ENCODE measurements at places on chromosomes 1 and 21.

DNA sequence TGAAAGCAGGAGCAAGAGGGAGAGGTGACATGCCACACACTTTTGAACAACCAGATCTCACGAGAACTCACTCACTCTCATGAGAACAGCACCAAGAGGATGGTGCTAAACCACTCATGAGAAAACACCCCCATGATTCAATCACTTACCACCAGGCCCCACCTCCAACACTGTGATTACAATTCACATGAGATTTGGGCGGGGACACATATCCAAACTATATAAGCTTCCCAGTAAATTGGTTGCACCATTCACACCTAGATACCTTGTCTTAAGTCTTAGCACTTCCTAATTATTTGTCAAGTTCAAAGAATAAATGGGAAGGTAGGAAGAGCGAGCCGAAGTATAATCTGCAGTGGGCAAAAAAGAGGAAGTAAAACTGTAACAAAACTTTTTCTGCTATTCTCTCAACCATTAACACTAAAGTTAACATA, 34.3 kb downstream of the AMY1C start:
- no peak for DNase-seq

DNA sequence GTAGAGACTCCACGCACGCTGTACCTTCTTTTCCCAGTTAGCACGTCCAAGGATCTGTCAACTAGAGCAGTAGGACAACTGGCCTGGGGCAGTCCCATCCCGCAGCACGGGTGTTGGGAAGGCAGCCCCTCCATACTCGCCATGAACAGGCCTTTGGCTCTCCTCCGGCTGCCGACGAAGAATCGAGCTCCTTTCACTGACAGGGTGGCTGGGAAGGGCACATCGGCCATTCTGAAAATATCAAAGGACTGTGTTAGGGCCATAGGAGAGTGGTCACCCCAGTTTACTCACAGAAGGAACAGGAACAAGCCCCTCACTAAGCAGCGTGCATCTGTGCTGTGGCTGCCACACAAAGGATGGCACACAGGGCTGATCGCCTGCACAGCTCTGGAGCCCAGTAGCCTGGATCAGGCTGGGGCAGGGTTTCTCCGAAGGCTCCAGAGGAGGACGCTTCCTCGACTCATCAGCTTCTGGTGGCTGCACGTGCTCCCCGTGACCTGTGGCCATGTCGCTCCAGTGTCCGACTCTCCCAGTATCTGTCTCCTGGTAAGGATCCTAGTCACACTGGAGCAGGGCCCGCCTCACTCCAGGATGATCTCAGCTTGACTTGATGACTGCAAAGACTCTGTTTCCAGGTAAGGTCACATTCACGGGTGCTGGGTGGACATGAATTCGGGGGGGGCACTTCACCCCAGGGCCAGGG, 8.9 kb downstream of the KRTAP10-1 start:
- DNase-seq, result no peak

DNA sequence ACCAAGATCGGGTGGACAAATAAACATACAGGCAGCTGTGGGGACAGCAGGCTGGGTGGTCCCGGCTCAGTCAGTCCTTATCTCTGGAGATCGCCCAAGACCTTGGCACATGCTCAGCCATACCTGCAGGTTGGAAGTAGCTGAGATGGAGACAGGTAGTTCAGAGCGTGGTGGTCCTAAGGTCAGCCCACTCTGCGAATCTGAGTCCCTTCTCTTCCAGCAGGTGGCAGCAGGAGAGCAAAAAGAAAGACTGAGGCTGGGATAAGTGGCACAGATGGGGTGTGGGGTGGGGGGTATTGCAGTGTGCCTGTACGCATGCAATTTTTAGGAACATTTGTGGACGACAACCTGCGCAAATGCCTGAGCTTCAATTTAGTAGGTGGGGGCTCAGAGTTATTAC, 104.9 kb downstream of the TENT5C start:
- DNase-seq, result no peak

GRCh38 chr1:203081465-203082230, 4.2 kb downstream of the MYOG start:
- no peak for DNase-seq

GRCh38 chr21:42527489-42528158, 14.0 kb downstream of the SLC37A1 start:
- no peak for DNase-seq

DNA sequence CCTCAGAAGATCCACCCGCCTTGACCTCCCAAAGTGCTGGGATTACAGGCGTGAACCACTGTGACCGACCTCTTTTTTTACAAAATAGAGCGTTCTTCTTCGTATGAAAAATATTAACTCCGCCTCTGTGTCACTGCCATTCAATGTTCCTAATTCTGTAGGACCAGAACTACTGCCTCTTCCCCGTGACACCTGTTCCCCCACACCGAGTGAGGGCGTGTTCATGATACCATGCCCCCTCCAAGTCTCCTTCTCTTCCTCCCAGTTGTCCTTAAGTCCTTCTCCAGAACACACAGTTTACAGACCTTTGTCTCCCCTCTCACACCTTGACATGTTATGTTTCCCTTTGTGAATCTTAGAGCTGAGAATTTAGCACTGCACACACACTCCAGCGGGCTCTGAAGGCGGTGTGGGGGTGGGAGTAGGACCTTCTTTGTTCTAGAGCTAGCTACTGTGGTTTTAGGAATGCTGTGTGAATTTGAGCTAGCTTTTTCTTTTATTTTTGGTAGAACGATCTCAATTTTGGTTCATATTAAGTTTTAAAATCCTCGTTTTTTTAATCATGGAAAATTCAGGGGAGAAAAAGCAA, 82.4 kb upstream of the LPGAT1 start:
- no peak for DNase-seq

DNA sequence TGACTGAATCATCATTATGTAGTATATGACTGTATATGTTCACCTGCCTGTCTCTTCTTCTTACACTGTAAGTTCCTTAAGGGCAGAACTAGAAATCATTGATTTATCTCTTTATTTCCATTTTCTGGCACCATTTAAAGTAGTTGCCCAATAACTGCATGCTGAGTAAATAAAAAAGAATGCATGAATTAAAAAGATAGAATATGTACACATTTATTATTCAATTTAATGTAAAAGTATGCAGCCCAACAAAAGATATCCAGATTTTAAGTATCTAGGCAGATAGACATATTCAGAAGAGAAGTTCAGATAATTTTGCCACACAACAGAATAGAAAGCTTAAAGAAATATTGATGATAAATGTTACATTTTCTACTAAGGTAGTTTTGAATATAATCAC, 1244.6 kb upstream of the ADGRL4 start:
- DNase-seq, result no peak

DNA sequence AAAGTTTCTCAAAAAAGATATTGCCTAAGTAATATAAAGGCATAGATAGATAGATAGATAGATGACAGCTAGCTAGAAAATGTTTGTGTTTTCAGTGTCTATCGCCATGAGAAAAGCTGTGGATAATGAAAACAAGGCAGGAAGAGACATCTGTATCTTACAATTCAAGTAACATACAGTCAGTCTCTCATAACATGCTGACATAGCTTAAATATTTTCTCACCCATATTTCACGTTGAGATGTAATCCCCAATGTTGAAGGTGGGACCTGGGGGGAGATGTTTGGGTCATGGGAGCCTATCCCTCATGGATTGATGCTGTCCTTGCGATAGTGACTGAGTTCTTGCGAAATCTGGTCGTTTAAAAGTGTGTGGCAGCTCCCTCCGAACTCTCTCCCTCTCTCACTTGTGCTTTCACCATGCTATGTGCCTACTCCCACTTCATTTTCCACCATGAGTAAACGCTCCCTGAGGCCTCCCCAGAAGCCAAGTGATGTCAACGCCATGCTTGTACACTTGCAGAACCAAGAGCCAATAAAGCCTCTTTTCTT, 856.8 kb upstream of the ADAMTS5 start:
- no peak for DNase-seq

GRCh38 chr1:232890340-232890943, 60.0 kb upstream of the NTPCR start:
- DNase-seq, result no peak

DNA sequence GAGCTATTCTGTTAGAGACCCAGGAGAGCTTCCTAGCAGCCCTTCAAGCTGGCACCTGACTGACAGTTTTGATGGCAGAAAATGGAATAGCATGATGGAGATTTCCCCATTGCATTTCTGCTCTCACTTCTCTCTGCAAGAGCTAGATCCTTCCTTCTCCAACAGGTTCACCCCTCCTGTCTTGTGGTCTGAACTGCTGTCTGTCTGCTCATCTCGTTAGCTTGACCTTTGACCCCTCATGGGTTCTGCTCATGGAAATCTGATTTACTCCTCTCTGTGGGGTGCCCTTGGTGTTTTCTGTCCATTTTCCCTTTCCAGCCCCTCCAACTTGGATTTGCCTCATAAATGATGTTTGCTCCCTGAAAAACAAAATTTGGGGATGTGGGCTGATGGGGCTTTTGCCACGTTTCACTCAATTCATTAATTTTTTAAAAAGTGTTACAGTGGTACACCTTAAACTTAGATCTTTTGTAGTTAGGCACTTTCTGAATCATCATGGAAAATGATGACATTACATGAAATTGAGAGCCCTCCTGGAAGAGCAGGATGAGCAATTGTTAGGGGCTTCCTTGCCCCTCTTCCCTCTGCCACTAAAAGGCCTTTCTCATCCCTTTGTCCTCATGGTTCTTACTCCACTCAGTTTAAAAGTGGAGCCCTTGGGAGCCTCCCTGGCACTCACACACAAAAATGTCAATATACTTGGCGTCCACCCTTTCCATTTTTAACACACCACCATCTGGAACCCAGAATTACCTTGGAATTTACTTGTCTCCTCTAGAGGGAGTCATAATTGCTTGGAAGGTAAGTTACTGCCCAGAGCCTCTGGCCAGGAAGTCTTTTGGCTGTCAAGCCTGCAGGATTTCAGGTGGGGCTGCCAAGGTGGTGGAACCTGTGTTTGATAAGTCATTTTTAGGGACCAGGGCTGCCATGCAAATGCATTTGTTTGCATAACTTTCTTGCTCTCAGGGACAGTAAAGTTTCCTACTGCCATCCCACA, 31.9 kb upstream of the IL19 start:
- DNase-seq, result no peak

DNA sequence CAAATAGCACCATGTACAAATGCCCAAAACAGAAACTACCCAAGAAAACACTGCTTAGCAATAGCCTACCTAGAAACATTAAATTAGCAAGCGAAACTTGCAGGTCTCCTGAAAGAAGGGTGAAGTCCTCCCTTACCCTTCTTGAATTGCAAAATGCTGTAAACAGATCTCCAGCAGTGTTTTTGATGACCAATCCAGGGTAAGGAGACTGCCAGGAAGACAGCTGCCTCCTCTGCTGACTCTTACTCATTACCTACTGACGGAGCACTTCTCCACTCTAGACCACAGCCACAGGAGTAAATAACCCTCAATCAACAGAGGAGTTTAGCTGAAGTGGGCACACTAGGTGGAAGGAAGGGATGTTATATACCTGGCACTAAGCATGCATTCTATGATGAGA, 32.2 kb upstream of the GADD45A start:
- no peak for DNase-seq

- DNase-seq, result no peak
Observed at GRCh38 chr1:108639899-108640560, 20.9 kb downstream of the HENMT1 start.

- no peak for DNase-seq
Observed at GRCh38 chr1:215479567-215479966, 87.5 kb upstream of the KCTD3 start.

DNA sequence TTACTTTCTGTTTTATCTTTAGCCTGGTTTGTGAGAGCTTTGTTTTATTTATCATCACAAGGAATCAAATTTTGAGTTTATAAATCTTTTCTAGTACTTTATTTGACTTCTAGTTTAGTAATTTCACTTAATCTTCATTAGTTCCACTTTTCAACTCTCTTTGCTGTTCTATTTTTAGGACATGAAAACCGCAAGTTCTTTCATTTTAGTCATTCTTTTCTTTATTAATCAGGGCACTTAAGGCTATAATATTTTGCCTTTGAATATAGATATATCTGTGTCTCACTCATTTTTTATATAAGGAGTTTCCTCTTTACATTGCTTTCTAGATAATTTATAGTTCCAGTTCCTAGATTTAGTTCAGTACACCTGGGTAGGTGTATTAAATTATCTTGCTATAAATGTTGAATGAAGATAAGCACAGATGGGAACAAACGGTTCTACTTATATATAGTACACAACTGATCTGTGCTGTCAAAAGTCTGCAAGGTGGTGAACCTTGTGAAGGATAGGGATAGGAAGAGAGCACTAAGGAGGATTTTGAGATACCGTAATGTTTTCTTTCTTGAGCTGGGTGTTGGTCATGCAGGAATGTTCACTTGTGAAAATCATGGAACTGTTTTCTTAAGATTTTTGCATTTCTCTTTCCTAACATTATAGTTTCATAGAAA, 402.3 kb downstream of the RYR2 start:
- no peak for DNase-seq

DNA sequence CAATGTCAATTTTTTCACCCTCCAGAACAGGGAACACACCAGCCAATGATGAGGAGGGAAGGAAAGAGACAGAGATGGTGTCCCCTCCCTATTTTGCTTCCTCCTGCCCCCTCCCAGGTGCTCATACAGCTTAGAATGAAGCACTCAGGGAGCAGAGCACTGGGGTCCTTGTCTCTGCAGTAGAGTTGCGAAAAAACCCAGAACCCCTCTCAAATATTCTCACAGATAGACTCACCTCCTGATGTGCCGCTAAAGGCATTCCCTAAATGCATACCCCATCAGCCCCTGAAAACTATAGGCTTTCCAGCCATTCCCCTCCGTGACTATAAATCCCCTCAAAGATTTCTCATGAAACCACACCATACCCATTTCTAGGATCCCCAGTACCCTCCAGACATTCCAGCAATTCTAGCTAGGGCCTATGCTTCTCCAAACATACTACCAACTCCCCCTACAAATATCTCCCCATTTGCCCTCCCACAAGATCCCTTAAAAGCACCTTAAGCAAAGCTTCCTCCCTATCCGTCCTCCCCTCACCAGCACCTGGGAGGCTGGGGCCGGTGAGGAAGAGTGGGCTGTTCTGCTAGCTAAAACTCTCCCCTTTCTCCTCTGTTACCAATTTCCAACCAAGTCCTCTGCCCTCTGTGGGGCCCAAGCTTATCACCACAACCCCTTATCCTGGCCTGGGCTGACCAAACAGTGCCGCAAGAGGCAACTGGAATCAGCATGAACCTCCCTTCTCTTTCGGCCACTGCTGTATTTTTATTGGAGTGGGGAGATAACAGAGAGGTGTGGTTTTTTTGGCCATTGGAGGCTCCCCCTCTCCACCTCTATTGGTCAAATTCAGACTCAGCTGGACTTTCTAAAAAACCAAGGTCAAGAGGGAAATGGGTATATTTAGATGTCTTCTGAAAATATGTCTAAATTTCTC, 54.7 kb downstream of the RHBG start:
- no peak for DNase-seq

GRCh38 chr1:110520827-110521226, 1.9 kb upstream of the KCNA10 start:
- no peak for DNase-seq

GRCh38 chr1:50566405-50566804, 143.2 kb upstream of the DMRTA2 start:
- no peak for DNase-seq

- no peak for DNase-seq
Observed at GRCh38 chr1:212125654-212126053, 90.1 kb downstream of the DTL start.

Measured in esophagus squamous epithelium (tissue), 5 donors.